Endothelial cell (in vitro differentiated cells): ENCODE measurements at places on chromosomes 7 and 10. TPM values are rescaled to one million over a fixed set of nuclear protein-coding genes. Genes with fewer than 3 reads are reported as not detected.

GRCh38 chr10:101087965-101088364 is 26.2 kb downstream of the KAZALD1 start:
- no peak for DNase-seq
- peaks cover 11% of the 10 kb centered on the region for H3K27me3 ChIP-seq
- H3K4me3 ChIP-seq, result no peak overlapping the region
- no peak overlapping the region for H3K27ac ChIP-seq
- peaks cover 4% of the 10 kb centered on the region for H3K36me3 ChIP-seq

GRCh38 chr10:29784175-29784773 is 149.5 kb upstream of the SVIL start:
- peak overlapping the region; percentile 85 for H3K27ac ChIP-seq
- no peak overlapping the region for H3K4me3 ChIP-seq
- H3K27me3 ChIP-seq, result peaks cover 5% of the 10 kb centered on the region
- peak; percentile 45 for DNase-seq
- peaks cover 26% of the 10 kb centered on the region for H3K4me1 ChIP-seq
- H3K36me3 ChIP-seq, result no peaks in the 10 kb centered on the region

- H3K27me3 ChIP-seq, result no peaks in the 10 kb centered on the region
- H3K27ac ChIP-seq, result no peak overlapping the region
- no peak overlapping the region for H3K4me3 ChIP-seq
- H3K36me3 ChIP-seq, result no peaks in the 10 kb centered on the region
- DNase-seq, result peak; percentile 28
- H3K4me1 ChIP-seq, result peaks cover 8% of the 10 kb centered on the region
Observed at GRCh38 chr10:6416892-6417512, 163.1 kb downstream of the PRKCQ start.

DNA sequence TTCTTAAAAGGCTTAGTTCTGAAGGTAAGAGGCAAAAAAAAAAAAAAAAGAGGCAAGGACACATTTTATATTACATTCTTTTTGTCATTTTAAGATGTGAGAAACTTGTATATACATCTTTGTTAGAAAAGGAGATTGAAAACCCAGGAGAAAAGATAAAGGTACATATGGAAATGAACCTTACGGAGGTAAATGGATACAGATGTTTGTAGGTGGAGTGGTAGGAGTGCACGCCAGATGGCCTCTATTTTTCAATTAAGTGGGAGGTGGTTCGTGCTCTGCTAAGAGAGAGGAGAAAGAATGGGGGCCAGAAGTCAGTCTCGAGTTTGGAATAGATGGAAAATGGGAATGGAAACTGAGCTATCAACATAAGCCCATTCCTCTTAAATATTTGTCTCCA is 622.5 kb upstream of the GHITM start:
- H3K36me3 ChIP-seq, result no peaks in the 10 kb centered on the region
- DNase-seq, result no peak
- no peak overlapping the region for H3K4me3 ChIP-seq
- H3K4me1 ChIP-seq, result peaks cover 5% of the 10 kb centered on the region
- H3K27me3 ChIP-seq, result no peaks in the 10 kb centered on the region

DNA sequence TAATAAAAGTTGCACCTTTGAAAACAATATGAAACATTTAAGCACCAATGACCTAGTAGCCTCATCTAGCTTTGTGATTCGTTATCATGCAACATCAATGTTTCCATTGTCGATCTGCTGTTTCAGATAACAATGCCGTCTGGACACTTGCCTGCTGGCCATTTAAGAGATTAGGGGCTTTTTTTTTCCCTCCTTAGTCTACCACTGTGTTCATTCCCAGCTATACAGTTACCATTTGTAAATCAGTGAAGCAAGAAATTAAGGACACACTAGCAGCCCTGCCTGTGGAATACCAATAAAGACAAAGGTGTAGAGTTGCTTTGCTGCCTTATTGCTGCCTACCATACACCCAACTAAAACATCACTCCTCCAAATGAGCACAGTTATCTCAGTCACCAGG is 37.6 kb upstream of the MYO3A start:
- H3K36me3 ChIP-seq, result peaks cover 4% of the 10 kb centered on the region
- peaks cover 33% of the 10 kb centered on the region for H3K4me1 ChIP-seq
- peaks cover 4% of the 10 kb centered on the region for H3K27me3 ChIP-seq
- no peak overlapping the region for H3K27ac ChIP-seq
- DNase-seq, result no peak

- H3K36me3 ChIP-seq, result no peaks in the 10 kb centered on the region
- no peaks in the 10 kb centered on the region for H3K27me3 ChIP-seq
- DNase-seq, result no peak
- H3K4me1 ChIP-seq, result no peaks in the 10 kb centered on the region
- H3K4me3 ChIP-seq, result no peak overlapping the region
- H3K27ac ChIP-seq, result no peak overlapping the region
Observed at GRCh38 chr10:33638891-33639290, 304.4 kb upstream of the NRP1 start.

DNA sequence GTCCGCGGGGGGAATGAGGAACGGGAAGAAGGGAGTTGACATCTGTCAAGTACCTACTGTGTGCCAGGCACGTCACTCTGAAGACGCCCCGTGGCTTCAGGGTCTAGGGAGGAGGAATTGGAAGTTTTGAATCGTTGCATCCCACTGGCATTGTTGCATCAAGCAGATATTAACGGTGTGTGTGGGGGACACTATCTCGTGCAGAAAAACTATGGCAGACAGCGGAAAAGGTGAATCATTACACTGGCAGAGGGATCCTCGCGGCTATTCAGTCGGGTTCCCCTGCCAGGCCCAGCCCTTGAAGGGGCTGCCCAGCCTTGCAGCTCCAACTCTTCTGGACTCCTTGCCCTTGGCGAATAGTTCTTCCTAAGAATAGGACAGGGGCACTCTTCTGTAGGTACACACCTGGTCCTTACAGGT is 1.0 kb upstream of the KIAA1549 start:
- H3K4me1 ChIP-seq, result peaks cover 24% of the 10 kb centered on the region
- no peak for DNase-seq
- peaks cover 16% of the 10 kb centered on the region for H3K27me3 ChIP-seq
- H3K27ac ChIP-seq, result no peak overlapping the region
- H3K4me3 ChIP-seq, result peak overlapping the region; percentile 84
- peaks cover 12% of the 10 kb centered on the region for H3K36me3 ChIP-seq

GRCh38 chr10:113442336-113442735 is 110.5 kb upstream of the HABP2 start:
- H3K4me1 ChIP-seq, result peaks cover 3% of the 10 kb centered on the region
- H3K27ac ChIP-seq, result no peak overlapping the region
- no peak for DNase-seq
- no peak overlapping the region for H3K4me3 ChIP-seq

DNA sequence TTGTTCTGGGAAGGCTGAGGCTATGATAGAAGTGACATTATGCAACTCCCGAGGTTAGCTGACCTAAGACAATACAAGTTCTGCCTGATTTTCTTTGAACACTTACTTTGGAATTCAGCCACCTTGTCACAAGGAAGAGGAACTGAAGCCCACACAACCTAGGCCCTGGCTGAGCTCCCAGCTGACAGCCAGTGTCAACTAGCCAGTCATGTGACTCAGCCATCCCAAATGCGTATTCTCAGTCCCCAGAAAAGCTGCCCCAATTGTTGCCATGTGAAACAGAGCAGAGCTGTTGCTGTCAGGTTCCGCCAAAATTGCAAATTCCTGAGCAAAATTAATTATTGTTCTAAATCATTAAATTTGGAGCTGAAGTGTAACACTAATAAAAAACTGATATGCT is 1010.0 kb downstream of the XPNPEP1 start:
- no peaks in the 10 kb centered on the region for H3K27me3 ChIP-seq
- H3K36me3 ChIP-seq, result no peaks in the 10 kb centered on the region
- no peak overlapping the region for H3K27ac ChIP-seq
- no peak overlapping the region for H3K4me3 ChIP-seq
- no peak for DNase-seq
- no peaks in the 10 kb centered on the region for H3K4me1 ChIP-seq

GRCh38 chr10:16348891-16349290 is 87.9 kb upstream of the PTER start:
- peaks cover 2% of the 10 kb centered on the region for H3K27me3 ChIP-seq
- no peak for DNase-seq
- H3K4me3 ChIP-seq, result no peak overlapping the region
- no peaks in the 10 kb centered on the region for H3K4me1 ChIP-seq

DNA sequence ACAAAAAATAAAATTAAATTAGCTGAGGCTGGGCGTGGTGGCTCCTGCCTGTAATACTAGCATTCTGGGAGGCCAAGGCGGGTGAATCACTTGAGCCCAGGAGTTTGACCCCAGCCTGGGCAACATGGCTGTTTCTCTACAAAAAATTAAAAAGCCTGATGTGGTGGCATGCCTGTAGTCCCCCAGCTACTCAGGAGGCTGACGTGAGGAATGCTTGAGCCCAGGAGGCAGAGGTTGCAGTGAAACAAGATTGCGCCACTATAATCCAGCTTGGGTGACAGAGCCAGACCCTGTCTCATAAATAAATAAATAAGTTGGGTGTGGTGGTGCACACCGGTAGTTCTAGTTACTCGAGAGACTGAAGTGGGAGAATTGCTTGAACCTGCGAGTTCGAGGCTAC is 65.1 kb downstream of the GNA12 start:
- H3K27me3 ChIP-seq, result peaks cover 7% of the 10 kb centered on the region
- H3K36me3 ChIP-seq, result peaks cover 43% of the 10 kb centered on the region
- H3K4me3 ChIP-seq, result no peak overlapping the region
- DNase-seq, result no peak
- H3K4me1 ChIP-seq, result peaks cover 11% of the 10 kb centered on the region

GRCh38 chr10:6345404-6345803 is 142.7 kb downstream of the PFKFB3 start:
- no peak overlapping the region for H3K27ac ChIP-seq
- H3K4me1 ChIP-seq, result peaks cover 6% of the 10 kb centered on the region
- no peak overlapping the region for H3K4me3 ChIP-seq
- H3K27me3 ChIP-seq, result no peaks in the 10 kb centered on the region
- peaks cover 4% of the 10 kb centered on the region for H3K36me3 ChIP-seq

- no peaks in the 10 kb centered on the region for H3K27me3 ChIP-seq
- no peak overlapping the region for H3K27ac ChIP-seq
- H3K4me3 ChIP-seq, result no peak overlapping the region
- H3K4me1 ChIP-seq, result peaks cover 3% of the 10 kb centered on the region
Observed at GRCh38 chr10:34505338-34505737, 309.8 kb downstream of the PARD3 start.

GRCh38 chr10:102347236-102347828 is 48.2 kb upstream of the NFKB2 start:
- H3K27ac ChIP-seq, result peak overlapping the region; percentile 27
- peak; percentile 72 for DNase-seq
- H3K4me3 ChIP-seq, result no peak overlapping the region
- H3K36me3 ChIP-seq, result peaks cover 20% of the 10 kb centered on the region
- H3K27me3 ChIP-seq, result peaks cover 3% of the 10 kb centered on the region
- peaks cover 11% of the 10 kb centered on the region for H3K4me1 ChIP-seq

DNA sequence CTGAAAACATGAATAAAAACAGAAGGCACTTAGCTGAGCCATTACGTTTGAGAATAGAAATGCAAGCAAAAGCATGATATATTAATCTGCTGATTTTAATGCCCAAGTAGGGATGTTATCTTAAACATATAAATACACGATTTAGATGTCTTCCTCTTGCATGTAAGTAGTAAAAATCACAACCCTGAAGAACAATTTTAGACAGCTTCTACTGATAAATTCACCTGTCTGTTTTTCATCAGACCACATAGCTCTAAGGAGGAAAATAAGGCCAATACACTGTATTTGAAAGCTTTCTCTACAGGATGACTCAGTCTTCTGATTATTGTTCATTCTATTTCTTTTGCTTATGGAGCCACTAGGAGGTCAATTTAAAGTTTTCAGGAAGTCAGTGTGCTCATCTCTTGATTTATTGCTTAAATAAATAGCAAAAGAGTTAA is 210.9 kb upstream of the CHRM2 start:
- no peaks in the 10 kb centered on the region for H3K36me3 ChIP-seq
- H3K27me3 ChIP-seq, result no peaks in the 10 kb centered on the region
- H3K27ac ChIP-seq, result no peak overlapping the region
- DNase-seq, result no peak

DNA sequence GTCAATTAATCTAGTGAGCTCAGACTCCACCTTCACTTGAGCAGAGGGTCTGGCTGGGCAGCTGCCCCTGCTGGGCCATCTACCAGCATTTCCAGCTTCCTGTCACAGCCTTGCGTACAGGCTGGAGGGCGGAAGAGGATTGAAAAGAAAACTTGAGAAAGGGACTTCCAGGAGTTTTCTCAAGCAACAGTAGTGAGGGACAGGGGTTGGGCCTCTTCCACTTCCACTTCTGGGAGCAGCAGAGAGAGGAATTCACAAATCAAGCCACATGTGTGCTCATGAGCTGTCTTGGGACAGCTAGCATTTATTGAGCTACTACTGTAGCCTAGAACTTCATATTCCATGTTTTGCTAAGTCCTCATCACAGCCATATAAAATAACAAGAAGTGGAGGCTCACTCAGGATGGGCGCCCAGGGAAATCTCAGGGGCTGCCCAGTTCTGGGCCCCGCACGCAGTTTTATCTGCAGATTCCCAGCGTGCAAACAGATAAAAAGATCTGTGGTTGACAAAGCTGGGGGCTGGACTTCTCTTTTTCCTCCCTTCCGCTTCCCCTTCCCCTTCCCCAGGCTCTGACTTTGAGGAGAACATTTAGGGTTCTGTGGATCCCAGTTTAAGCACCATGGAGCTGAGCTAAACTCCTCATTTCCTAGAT is 135.8 kb downstream of the RGS10 start:
- peaks cover 44% of the 10 kb centered on the region for H3K36me3 ChIP-seq
- no peak for DNase-seq
- peaks cover 31% of the 10 kb centered on the region for H3K27me3 ChIP-seq
- H3K4me1 ChIP-seq, result peaks cover 63% of the 10 kb centered on the region
- peak overlapping the region; percentile 90 for H3K27ac ChIP-seq
- H3K4me3 ChIP-seq, result peak overlapping the region; percentile 67

GRCh38 chr7:125255810-125256209 is 326.2 kb upstream of the POT1 start:
- H3K36me3 ChIP-seq, result no peaks in the 10 kb centered on the region
- H3K4me1 ChIP-seq, result no peaks in the 10 kb centered on the region
- H3K27me3 ChIP-seq, result peaks cover 1% of the 10 kb centered on the region
- no peak overlapping the region for H3K27ac ChIP-seq

CLDN3 gene
- 0.36 TPM for total RNA-seq

RTKN2 gene
- total RNA-seq, result 1.7 TPM

ABCB4 gene
- 3.0 TPM for total RNA-seq

TRIM50 gene
- 0.54 TPM for total RNA-seq

HOXA11 gene
- not detected for total RNA-seq

CFAP43 gene
- total RNA-seq, result 0.56 TPM

GPRIN2 gene
- 0.31 TPM for total RNA-seq

LRMDA gene
- 19.4 TPM for total RNA-seq
